Stimulated activated CD4-positive, alpha-beta T cell treated with anti-CD3 and anti-CD28 coated beads, Interleukin-15, amount 100 ng/mL, for 1 hour (primary cell): ENCODE measurements at places on chromosomes 2 and 18.

DNA sequence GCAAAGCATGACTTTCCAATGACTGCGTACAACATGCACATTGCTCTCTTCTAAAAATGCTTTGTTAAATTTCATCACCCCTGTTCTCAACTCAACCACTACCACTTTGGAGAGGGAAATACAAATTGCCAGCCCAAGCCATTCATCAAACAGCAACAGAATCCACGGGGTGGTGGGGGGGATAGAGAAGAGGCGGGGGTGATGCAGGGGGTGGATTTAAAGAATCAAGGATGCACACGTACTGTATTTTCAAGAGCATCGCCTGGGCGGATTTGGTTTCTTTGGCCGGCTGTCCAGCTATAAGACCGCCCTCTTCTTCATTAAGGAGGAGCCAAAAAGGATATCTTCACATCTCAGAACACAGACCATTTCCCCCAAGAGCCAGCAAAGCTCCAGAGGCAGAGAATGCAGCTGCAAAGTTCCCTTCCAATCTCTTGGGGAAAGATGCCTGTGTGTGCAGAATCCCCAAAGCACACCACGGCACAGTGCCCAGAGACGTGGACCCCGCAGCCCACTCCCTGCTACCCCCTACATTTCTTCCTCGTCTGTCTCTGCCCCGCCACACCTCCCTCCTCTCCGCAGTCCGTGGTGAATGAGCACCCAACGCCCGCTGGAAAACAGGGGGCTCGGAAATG lies 977 bp downstream of the SLC8A1 start:
- no peak for DNase-seq

GRCh38 chr2:170155022-170155722 lies 22.8 kb upstream of the MYO3B start:
- DNase-seq, result no peak

GRCh38 chr18:64332835-64333234 lies 183.9 kb upstream of the LINC00305 start:
- no peak for DNase-seq

DNA sequence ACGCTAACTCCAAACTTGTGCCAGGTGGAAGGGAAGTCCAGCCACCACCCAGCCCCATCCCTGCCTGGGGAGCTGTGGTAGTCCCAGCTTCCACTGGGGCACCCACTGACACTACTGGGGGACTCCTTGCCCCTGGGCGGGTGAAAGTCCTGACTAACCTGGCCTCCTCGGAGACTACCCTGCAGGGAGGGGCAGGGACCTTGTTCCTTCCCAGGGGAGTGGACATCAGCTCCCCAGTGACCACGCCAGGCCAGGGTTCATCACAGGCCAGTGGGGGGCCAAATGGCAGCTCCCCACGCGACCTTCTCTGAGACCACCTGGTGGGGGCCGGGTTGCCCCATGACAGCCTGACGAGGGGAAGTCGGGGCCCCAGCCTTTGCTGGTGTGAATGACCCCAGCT lies 420.0 kb upstream of the SALL3 start:
- no peak for DNase-seq

GRCh38 chr2:143588746-143589145 lies 459.5 kb downstream of the ARHGAP15 start:
- DNase-seq, result no peak

DNA sequence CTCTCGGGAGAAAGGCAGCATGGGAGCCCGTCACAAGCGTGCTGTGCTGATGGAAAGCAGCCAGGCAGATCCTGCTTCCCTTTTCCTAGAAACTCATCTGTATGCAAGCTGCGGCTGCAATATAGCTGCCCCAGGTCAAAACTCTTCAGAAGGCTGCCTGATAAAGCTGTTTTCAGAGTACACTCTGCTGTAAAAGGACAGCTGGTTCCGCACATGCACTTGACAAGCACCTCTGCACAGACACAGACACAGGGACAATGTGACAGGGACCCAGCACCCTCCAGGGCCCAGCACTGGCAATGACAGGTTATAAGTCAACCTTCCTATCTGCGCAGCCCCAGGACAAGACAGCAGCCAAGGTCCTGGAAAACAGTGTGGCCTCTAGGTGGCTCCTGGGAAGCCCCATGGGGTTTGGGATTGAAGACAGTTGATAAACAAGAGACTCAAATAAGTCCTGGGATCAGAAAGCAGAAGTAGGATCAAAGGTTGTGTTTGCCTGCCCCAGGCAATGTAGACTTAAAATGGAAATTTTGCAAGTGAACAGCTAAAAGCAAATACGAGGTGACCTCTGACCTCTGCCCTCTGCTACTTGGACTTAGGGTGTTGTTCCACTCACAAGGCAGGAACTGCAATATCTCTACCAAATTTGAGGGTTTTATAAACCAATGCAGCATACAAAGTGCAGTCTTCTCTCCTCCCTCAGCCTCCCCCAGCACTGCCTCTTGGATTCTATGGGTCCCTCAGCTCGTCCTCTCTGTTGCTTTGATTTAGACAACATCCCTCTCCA lies 16.9 kb downstream of the SLC66A2 start:
- no peak for DNase-seq

- DNase-seq, result no peak
Observed at GRCh38 chr2:43100883-43101662, 125.3 kb downstream of the ZFP36L2 start.

- no peak for DNase-seq
Observed at GRCh38 chr18:9827793-9828505, 57.8 kb upstream of the TXNDC2 start.

DNA sequence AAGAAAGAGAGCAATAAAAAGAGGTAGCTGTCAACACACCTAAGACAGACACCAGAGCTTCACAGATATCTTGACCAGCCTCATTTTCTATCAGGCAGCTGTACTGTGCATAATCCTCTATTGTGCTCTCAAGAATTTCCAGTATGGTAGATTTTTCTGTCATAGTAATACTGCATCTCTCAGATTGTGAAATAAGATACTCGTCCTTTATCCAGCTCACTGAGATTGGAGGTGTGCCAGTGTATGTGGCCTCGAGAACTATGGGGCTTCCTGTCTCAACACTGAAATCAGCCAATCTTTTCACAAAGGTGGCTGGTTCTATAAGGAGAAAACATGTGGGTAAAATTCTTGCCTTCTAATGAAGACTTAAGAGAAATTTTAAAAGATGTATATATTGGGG lies 88.9 kb downstream of the TTN start:
- DNase-seq, result no peak

DNA sequence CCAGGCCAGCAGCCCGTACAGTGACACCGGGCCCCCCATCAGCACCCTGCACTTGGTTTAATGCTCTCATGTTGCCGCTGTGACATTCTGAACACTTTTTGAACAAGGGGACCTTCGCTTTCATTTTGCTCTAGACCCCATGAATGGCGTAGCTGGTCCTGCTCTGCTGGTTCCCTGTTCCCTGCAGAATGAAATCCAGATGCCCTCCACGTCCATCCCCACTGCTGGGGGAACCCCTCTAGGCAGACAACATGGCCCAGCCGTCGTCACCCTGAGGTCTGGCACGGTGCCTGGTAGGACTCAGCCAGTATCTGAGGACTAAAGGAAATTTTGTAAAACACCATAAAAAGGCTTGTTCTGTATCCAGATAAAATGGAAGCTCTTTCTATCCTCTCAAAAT lies 128.6 kb downstream of the KCTD1 start:
- DNase-seq, result no peak

DNA sequence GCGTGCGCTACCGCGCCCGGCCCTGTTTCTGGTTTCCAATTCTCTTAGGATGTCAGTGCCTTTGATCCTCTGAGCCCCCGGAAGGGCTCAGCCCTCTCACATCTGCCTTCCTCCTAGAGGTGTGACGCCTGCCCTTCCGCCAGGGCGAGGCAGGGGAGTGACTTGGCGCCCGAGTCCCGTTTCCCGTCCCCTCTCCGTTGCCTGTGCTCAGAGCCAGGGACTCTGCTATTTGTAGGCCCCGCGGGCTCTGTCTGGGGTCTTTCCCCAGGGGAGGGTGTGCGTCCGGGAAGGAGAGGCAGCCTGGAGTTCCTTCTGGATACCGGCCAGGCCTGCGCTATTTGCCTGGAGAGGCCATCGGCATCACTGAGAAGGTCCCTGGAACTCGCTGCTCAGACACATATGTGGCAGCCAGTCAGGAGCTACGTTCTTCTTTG lies 103.7 kb upstream of the TAF1B start:
- no peak for DNase-seq

- no peak for DNase-seq
Observed at GRCh38 chr2:228556717-228557116, 375.2 kb upstream of the SPHKAP start.

DNA sequence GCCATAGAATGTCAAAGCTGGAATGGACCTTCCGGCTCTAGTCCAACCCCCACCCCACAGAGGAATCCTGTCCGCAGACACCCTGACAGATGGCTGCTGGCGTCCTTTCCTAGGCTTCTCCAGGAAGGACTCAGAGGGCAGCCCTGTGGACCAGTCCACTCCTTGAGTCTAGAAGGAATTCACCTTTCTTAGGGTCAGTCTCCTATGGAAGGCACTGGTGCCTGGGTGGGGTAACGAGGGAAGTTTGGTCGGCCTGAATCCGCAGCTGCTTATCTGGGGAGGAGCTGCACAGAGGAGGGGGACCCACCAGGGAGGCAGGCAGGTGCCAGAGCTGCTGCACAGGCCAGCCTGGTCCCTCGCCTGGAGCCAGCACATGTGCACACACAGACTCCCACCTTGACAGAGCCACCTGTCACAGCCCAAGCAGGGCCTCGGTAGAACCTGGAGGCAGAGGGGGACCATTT lies 2.5 kb downstream of the DNMT3A start:
- DNase-seq, result no peak

DNA sequence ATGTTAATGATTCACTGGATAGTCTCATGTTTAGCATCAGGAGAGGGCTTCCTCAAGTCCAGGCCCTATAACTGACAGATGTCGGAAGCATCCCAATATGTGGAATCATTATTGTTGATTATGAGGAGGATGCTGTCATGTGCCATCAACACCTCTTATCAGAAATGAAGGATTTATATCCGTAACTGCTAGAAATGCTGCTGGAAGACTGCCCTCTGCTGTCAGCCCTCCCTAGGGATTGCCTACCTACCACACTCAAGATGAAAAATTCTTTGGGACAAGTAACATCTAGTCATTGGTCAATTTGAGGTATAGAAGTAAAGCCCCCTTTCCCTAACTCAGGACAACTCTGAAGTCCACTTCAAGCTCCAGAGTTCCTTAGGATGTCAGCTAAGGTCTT lies 1166.5 kb upstream of the NXPH2 start:
- DNase-seq, result no peak

DNA sequence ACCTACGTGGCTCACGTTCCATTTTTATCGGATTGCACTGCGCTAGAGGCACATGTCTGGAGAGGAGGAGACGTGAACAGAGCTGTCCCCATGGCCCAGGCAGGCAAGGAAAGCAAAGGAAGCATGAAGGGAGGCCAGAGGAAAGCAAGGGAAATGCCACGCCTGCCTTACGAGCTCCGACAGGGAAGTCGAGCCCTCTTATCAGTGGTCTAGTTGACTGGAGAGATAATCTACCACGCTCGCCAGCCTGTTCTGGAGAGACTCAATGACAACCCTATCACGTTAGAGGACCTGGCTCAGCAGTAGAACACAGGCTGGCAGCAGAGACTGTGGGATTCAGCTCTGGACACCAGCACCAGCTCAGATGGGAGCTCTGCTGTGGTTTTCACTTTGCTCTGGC lies 202.6 kb upstream of the ID2 start:
- no peak for DNase-seq

DNA sequence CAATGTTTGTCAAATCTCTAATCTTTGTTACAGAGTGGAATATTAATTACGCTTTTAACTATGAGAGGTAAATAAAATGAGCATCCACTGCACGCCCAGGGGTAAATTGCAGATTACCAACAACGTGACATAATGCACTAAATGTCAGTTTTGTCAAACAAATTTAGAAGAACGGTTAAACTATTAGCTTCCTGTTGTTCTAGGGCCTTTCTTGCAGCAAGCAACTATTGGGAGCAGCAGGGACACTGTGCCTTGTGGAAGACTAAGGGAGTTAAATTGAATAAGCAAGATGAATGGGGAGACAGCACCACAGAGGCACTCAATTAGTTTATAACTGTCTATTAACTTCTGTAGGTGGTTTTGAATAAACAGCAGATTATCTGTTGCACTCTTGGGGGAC lies 391.0 kb upstream of the RAB12 start:
- no peak for DNase-seq

DNA sequence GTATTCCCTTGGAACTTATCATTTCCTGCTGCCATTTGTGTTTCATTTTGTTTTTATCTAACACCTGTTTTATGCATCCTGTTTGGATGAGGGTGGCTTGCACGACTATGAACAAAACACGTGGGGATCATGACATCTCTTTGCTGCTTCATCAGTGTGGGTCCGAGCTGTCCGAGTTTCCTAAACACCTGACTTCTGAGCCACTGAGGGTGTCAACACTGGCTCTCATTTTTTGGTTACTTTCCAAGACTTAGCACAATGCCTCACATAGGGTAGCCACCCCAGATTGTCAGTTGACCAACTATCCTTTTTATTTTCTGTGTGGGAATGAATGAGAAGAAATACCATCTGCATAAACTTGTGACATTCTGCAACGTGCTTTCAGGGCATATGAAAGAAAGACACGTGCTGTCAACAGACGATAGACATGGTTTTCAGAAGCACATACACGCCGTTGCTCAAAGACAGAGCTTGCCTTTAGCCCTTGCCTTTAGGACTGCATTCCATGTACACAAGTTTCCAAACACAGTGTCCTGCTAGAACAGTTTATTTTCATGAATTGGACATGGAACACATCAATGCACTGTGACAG lies 166.7 kb downstream of the MYT1L start:
- DNase-seq, result no peak

DNA sequence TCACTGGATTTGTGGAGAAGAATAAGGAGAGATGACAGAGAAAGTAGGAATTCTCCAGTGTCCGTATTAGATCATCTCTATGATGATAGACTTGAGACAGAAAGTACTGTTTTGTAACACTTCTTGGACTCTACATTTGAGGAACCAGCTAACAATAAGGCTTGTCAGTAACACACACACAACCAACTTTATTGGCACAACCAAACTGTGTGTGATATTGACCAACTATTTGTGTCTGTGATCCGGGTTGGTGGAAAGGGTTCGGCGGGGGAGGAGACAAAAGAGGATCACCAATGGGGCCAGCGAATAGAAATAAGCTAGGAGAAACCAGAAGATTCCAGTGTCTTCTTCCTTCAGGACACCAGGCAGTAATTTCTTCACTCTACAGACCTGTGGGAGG lies 79.8 kb downstream of the MARCHF4 start:
- DNase-seq, result no peak

- no peak for DNase-seq
Observed at GRCh38 chr2:231861288-231861931, 64.8 kb downstream of the NPPC start.

- no peak for DNase-seq
Observed at GRCh38 chr2:52193804-52194203, 1161.9 kb upstream of the NRXN1 start.

GRCh38 chr2:100422320-100423055 lies 5.0 kb upstream of the CHST10 start:
- no peak for DNase-seq

DNA sequence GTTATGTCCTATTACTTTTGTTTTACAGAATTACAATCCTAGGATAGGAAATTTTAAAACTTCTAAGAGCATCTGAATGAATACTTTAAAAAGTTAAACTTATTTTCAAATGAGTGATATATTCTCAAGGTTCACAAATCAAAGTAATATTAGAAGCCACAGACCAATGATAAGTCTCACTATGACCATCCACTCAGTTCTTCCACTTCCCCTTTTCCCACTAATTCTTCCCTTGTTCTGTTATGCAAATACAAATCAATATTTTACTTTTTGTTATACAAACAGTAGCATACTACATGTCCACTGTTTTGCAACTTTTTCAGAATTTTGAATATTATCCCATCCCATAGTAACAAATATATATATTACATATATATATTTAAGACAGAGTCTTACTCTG lies 20.2 kb downstream of the USP37 start:
- DNase-seq, result no peak
